ENCODE measurements at places on chromosomes 3 and 15. TPM values are rescaled to one million over a fixed set of nuclear protein-coding genes. Genes with fewer than 3 reads are reported as not detected.

DNA sequence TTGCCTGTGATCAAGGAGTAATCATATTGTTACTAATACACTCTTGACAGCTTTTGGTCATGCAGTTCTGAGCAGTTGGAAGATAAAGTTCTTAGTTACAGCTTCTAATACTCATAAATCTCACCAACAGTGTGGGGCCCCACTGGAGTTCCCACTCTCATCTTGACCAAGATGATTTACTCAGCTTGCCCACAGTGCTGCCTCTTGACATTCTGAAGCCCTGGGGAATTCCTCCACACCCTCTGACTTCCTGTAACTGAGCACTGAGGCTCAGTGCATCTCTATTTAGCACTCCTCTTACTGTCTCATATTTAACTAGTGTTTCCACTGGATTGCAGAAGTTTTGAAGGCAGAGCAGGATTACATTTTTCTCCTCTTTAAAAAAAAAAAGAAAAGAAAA, 1.9 kb upstream of the ARL6IP5 start:
- no peak for DNase-seq

- no peak for DNase-seq
These were observed 271.2 kb upstream of the TRIM42 start for GRCh38 chr3:140406655-140407054.

DNA sequence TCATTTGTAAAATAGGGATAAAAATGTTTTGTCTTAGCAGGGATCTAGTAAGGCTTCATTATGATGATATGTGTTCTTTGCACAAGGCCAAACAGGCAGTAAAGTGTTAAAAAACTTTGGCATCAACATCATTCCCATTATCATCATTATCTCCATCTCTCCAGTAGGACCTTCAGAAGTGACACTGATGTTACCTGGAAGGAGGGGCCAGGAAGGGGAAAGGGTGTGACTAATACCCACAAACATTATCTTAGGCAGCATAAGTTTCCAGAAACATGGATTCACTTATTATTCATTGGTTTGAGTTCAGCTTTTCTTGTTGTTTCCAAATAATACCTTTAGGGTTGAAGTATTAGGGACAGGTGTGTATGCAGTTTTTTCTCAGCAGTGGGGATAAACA, 399.6 kb downstream of the PTPRG start:
- no peak for DNase-seq

DNA sequence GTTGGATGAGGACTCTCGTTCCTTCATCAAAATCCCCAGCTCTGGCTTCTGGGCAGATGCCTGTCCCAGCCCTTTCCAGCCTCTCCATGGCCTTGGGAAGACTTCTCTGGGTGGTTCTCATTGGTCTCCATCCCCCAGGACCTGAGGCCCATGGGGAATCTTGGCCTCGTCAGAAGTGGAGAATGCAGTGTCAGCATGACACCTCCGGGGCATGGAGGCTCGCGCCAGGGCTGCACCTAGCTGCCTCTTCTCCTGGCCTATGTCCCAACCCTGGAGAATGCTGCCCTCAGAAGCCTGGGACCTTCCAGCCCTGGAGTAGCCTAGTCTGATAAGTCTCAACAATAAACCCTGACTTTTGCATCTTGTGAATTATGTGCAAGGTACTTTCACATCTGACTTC, 3.0 kb downstream of the KBTBD13 start:
- DNase-seq = no peak

GRCh38 chr15:99716540-99717095, 16.6 kb downstream of the LYSMD4 start:
- no peak for DNase-seq

DNA sequence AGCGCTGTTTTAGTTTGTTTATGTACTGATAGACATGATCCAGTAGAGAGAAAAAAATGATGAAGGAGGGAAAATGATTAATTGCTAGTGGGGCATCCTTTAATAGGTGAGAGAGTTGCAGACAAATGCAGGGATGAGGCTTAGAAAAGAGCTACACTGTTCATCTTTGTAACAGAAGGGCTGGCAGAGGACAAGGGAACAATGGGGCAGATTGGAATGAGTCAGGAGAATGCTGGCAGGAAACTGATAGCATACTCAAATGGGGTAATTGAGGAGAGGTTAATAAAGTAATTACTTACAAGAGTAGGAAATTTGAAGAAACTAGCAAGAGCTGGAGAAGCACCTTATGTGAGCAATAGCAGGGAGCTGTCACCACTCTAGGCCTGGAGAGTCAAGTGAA, 170.9 kb downstream of the OXSM start:
- DNase-seq = no peak

GRCh38 chr15:81914734-81915256, 131.0 kb downstream of the MEX3B start:
- DNase-seq = no peak

DNA sequence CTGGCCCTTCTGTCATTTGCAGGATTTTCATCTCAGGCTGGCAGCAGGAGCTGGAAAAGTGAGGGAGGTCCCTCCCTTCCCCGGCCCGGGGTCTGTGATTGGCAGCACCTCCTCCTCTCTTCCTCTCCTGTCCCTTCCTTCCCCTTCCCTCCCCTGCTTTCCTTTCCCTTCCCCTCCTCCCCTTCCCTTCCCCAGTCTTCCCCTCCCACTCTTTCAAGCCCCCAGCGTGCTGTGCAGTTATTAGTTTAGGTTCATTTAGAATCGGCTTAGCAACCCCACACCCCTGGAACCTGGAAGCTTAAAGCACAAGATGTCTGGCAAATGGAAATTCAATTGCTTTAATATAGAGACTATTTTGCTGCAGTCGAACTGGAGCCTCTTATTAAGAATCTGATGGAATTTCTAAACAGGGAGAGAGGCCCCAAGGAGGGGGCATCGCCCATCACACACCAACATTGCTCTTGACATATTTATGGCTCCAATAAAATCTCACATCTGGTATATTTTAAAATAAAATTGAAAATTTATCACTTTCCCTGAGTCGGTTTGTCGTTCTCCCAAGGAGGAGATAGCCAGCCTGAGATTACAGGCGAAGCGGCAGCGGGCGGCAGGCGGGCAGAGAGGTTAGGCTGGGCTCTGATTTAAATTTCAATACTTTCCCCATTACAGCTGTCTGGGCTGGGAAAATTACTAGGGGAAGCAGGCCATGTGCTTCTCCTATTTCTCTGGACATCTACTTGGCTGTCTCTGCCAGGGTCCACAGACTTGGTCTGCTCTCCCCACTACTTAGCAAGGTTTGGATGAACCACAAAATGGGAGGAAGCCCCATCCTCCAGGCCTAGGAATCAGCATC, 98.9 kb downstream of the LINGO1 start:
- DNase-seq = no peak

DNA sequence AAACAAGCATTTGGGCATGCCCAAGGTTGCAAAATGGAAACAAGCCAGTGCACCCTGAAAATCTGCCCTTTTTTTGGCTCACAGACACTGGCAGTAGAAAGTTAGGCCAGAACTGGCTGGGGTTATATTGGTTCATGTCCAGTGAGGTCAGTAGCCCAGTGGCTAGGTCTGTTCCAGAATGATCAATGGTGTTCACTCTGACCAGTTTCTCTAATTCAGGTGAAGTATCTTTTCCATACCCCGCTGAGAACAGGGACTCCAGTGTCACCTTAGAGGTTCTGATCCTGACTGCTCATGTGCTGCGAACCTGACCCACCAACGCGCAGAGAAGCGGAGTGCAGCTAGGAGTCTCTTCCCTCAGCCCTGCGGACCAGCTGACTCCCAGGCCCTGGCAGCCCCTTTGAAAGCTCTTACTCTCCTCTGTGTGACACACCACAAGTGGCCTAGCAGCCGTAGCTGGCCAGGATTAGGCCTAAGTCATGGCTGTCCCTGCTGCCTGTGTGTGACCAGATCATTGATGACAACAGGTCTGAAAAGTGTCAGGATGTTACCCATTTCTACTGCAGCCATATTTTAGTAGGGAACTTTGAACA, 123.5 kb downstream of the GHSR start:
- DNase-seq = no peak

GRCh38 chr3:113409676-113410075, 31.6 kb downstream of the CFAP44 start:
- no peak for DNase-seq

- no peak for DNase-seq
These were observed 60.1 kb upstream of the SPRED1 start for GRCh38 chr15:38192496-38192895.

GRCh38 chr3:9500108-9501050, 53.2 kb downstream of the LHFPL4 start:
- DNase-seq = peak; percentile 28

- no peak for DNase-seq
These were observed 41.0 kb downstream of the CRYGS start for GRCh38 chr3:186502966-186503712.

GRCh38 chr15:93801206-93801605, 430.2 kb upstream of the MCTP2 start:
- no peak for DNase-seq

- no peak for DNase-seq
These were observed 406.3 kb upstream of the BCHE start for GRCh38 chr3:166243511-166243910.

- DNase-seq = no peak
These were observed 88.9 kb downstream of the AAGAB start for GRCh38 chr15:67165254-67166253.

GRCh38 chr3:59572106-59572505, 522.3 kb upstream of the CFAP20DC start:
- no peak for DNase-seq

The CDC25A gene
- total RNA-seq = 9.9 TPM

The CHRNA3 gene
- 0.23 TPM for total RNA-seq

The TRPM1 gene
- total RNA-seq = not detected

The CPNE4 gene
- total RNA-seq = 68.2 TPM

The PCSK6 gene
- total RNA-seq = 4.4 TPM

The FBXO40 gene
- 0.18 TPM for total RNA-seq

The CFAP20DC gene
- 0.36 TPM for total RNA-seq

The CAMP gene
- total RNA-seq = 2.4 TPM

The GHRL gene
- 3.0 TPM for total RNA-seq

The KBTBD13 gene
- total RNA-seq = not detected

The DISP2 gene
- 1.6 TPM for total RNA-seq

The ROBO2 gene
- total RNA-seq = 3.6 TPM
